ENCODE measurements at places on chromosomes 2 and 18.

DNA sequence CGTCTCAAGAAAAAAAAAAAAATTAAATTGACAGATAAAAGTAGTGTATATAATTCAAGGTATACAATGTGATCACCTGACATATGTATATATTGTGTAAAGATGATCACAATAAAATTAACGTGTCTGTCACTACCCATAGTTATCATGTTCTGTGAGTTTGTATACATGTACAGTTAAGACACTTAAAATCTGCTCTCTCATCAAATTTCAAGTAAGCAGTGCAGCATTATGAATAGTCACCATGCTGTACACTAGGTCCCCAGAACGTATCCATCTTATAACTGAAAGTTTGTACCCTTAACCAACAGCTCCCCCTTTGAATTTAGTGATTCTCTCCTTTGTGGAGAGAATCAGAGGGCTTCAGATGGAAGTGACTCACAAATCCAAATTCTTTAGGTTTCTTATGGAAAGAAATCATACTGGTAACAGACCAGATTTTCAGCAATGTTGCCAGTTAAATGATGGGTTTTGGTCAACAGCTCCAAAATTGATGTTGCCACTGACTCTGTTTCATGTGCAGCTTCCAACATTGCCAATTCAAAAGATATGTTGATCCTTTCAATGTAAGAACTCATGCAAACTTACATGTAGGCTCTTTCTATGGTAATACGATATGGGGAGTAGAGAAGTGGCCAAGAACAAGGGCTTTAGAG is 281.5 kb downstream of the AFF3 start:
- no peak for DNase-seq

GRCh38 chr18:36697905-36698304 is 130.9 kb downstream of the TPGS2 start:
- DNase-seq, result no peak

DNA sequence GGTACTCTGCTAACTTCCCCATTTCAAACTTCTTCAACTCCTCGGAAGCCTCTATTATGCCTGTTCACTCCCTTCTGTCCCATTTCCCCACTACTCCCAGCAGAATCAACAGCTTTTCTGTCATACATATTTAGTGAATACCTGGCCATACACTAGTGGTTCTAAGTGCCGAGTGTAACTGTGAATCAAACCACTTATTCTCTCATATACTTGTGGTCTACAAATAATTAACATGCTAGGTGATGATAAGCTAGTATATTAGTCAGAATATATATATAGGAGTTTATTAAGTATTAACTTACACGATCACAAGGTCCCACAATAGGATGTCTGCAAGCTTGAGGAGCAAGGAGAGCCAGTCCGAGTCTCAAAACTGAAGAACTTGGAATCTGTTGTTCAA is 150.7 kb downstream of the CCDC102B start:
- no peak for DNase-seq

- no peak for DNase-seq
These were observed 67.7 kb downstream of the ACVR1 start for GRCh38 chr2:157808421-157808820.

DNA sequence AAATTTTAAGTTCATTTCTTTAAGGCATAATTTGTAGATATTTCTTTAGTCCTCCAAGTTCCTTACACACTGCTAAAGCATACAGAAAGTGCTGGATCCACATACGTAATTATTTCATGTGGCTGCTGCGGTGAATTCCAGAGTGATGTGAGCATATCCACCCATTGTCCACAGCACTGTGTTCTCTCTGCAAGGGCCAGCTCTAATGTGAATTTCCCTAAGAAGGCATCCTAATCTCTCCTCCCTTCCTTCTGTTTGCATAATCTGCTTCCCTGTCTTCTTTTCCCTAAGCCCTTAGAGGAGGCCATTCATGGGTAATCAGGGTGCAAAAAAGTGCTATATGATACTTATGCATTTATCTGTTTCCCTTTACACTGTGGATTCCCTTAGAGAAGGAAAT is 57.2 kb downstream of the COBLL1 start:
- peak; percentile 3 for DNase-seq

GRCh38 chr2:96528006-96528699 is 8.4 kb upstream of the ARID5A start:
- peak; percentile 24 for DNase-seq
